ENCODE measurements at places on chromosomes 5 and 9.

- no peak for DNase-seq
These were observed 101.5 kb downstream of the PLCXD3 start for GRCh38 chr5:41408676-41409443.

DNA sequence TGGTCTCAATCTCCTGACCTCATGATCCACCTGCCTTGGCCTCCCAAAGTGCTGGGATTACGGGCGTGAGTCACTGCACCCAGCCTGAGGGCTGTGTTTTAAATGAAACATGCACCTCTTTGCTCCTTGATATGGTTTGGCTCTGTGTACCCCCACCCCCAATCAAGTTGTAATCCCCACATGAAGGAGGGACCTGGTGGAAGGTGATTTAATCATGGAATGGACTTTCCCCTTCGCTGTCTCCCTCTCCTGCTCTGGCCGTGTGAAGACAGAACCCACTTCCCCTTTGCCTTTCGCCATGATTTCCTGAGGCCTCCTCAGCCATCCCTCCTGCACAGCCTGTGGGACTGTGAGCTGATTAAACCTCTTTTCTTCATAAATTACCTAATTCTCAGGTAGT, 12.5 kb upstream of the NOTCH1 start:
- no peak for DNase-seq

GRCh38 chr5:160545832-160546231, 124.2 kb downstream of the PTTG1 start:
- DNase-seq, result peak; percentile 9

DNA sequence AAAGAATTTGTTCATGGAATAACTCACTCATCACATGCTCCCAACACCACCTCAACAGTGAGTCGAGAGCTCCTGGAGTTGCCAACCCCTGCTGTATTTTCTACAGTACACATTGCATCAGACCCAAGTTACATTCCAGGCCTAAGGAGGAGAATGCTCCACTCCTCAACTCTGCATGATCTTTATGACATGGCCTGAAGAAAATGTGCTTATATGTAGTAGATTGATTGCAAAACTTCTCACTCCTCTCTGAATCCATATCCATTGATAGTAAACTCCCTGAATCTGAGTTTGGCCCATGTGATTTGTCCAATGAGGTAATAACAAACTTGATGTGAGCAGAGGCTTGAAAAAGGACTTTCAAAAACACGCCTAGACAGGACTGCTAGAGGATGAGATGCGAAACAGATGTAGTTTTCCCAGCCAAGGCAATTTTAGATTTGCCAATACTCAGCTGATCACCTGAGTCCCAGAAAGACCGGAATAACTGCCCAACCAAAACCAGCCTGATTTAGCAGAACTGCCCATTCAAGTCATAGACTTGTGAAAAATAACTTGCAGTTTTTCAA, 29.0 kb upstream of the PAPPA start:
- no peak for DNase-seq

- no peak for DNase-seq
These were observed 177.5 kb downstream of the PDE4D start for GRCh38 chr5:59716029-59716428.

- no peak for DNase-seq
These were observed 23.7 kb downstream of the RXRA start for GRCh38 chr9:134349936-134350335.

DNA sequence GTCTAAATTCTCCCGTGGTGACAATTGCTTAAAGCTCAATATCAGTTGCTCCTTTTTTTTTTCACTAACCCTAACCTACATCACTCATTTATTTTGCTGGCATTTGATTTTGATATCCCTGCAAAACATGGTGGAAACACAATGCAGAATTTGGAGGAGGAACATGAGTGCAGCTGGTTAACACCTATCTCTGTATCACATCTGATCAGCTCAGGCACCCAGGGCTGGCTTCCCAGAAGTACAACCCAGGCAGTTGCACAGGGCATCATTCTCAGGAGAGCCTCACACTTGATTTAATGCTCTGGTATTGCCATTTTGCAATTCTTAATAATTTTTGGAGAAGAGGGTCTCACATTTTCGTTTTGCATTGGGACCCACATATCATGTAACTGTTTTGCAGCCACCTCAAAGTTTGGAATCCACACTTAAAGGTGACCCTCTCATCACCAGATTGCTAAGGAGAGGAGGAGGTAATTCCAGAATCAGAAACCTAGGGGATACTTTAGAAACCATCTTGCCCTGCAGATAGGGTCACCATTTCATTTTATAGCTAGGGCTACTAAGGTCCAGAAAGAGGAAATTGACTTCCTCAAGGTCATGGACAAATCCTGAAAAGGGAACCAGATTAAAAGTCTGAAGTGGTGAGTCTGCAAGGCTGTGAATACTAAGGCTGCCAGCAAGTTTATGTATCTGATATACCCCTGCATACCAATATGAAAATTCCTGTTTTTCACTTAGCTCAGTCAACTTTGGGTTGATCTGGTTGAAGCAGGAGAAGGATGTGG, 19.3 kb upstream of the ADAM19 start:
- DNase-seq, result no peak

GRCh38 chr5:126348855-126349635, 74.2 kb upstream of the GRAMD2B start:
- DNase-seq, result no peak

DNA sequence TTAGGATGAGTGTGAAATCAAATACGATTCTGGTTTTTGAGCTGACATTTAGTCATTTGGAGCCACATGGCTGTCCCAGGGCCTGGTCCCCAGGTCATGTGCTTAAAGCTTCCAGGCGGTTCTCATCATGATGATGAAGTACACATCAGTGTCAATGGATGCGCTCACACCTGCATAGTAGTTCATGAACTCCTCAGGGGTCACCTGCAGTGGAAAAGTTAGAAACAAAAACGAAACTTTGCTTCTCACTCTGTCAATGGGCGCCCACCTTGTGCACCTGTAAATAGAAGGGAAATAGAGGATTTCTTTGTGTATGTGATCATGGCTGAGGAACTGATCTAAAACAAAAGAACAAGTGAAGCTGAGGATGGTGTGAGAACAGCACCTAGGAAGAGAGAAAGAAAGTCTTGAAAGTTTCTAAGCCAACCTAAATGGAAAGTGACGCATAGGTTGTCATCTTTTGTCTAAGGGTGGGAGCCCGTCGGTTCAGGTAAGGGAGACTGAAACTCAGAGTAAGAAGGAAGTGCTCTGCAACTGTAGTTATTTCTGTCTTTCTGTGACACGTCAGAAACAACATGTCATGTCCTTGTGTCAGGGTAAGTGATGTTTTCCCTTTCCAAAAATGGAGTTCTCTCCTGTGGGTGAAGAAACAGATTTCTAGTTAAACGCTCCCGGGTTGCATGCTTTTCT, 33.8 kb downstream of the CAPSL start:
- DNase-seq, result peak; percentile 68

GRCh38 chr9:36843964-36844363, 190.1 kb downstream of the PAX5 start:
- no peak for DNase-seq

DNA sequence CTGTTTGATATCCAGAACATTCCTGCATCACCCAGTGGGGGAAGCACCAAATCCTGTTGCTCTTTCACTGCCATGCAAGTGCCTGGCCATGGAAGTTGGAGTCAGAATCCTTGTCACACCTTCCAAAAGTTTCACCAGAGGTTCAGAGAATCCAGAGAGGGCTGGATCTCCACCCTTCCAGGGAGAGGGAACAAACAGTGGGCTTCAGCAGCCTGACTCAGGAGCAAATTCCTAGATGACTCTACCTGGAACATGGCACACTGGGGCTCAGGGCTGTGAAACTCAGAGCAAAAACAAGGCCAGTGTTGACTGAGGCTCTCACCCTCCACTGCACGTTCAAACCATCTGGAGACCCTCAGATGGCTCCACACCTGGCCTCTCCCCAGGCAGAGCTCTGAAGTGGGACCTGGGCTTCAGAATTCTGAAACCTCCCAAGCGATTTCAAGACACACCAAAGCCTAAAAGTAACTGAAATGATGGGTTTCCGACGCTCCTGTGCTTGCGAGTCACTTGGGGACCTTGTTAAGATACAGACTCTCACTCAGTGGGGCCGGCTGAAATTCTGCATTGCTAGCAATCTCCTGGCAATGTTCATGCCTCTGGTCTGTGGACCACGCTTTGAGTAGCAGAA, 205.9 kb downstream of the AUH start:
- no peak for DNase-seq

DNA sequence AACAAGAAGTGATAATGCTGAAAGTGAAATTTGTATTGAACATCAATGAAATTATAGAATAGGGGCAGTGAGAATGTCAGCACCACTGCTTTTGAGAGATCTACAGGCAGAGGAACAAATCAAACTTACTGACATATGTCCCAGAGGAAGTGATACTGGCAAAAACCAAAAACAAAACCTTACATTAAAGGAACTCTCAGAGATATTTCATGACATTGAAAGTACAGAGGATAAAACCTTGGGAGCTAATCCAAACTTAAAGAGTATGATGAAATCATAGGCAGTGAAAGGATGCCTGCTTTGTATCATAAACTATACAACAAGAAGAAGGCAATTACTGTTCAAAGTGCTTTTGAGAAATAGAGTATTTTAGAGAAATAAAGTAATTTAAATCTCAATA, 90.4 kb upstream of the SV2C start:
- DNase-seq, result no peak

DNA sequence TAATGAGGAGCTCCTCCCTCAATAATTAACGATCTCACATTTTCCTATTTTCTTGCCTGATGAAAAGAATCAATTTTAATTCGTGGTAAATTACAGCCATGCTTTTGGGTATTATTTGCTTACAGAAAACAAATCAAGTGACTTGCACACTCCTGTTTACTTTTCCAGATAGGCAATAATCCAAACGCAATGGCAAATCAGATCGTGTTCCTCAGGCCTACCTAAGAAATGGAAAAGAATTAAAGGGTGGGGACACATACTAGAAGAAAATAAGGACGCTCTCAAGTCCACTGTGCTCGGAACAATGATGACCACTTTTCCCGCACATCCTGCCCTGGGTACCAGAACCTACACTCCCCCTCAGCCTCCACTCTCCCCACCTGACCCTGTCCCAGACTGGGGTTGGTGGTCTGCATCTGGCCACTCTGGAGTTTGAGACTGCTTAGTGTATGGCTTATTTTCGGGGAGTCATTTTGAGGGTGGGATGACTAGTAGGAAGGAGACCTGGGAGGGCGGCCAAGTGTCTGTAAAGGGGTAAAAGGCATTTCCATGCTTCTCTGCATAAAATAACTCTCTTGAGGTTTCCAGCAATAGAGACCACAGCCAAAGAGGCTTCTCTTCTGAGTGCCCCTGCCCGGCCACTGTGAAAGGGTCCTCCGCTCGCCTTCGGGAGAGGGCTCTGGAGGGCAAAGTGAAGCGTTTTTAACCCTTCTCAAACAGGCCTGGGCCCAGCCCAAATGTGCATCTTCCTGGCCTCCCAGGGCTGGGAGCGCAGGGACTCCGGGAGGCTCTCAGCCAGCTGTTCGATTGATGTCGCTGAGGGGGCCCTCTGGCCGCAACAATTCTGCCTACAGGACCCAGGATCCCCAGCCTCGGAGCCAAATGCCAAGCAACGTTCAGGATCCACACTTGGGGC, 4.5 kb upstream of the OTP start:
- no peak for DNase-seq

Measured in stimulated activated CD4-positive, alpha-beta T cell treated with anti-CD3 and anti-CD28 coated beads, Interleukin-1b, Interleukin-23, amount 100 ng/mL, for 48 hours (primary cell).